ENCODE measurements at places on chromosomes 1 and 21. TPM values are rescaled to one million over a fixed set of nuclear protein-coding genes. Genes with fewer than 3 reads are reported as not detected.

- DNase-seq: peak; percentile 82
Measured at GRCh38 chr1:39639305-39640130, at the start of gene HEYL. Gene HEYL (minus strand): TSS chr1:39639643. CDS start chr1:39639625, 18 bp downstream.

DNA sequence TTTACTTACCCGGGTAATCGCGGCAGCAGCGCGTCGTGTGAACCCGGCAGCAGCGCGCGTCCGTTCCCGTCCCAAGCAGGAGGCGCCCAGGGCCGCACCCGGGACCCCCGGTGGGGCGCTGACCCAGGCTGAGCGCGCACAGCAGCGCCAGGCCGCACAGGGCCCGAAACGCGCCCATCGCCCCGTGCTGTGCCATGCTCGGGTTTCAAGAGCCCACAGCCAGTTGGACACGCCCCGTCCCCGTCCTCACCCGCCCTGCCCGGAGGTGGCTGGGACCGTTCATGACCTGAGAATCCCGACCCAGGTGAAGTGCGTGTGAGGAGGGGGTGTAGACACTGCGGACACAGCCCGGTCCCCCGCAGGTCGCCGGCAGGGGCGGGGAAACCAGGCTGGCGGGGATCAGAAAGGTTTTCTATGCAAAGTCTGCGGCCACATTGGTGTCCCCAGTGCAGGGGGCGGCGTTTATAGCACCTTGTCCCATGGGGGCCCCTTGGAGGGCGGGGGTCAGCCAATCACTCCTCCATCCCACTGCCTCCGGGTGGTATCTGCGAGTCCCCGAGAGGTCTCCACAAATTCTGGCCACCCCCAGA, at the start of gene TNFRSF18:
TNFRSF18 (minus strand) TSS at position 217 of the 590 bp plus-strand sequence; CDS start at position 196, 21 bp downstream.
- DNase-seq: no peak

GRCh38 chr1:231721436-231721835, 94.8 kb downstream of the DISC1 start:
- no peak for DNase-seq

GRCh38 chr1:109894823-109895719, 15.6 kb upstream of the CSF1 start:
- DNase-seq: no peak

GRCh38 chr1:230752407-230752806, 5.2 kb downstream of the CAPN9 start:
- DNase-seq: no peak

NECTIN4 gene
- 0.88 TPM for total RNA-seq

GRCh38 chr1:240344918-240345317, 253.2 kb downstream of the FMN2 start:
- DNase-seq: no peak

TRIM17 gene
- not detected for total RNA-seq

- DNase-seq: peak; percentile 48
Measured at GRCh38 chr1:39195166-39196111, 9.1 kb upstream of the MACF1 start.

- DNase-seq: no peak
Measured at GRCh38 chr1:157315544-157315943, 177.3 kb upstream of the ETV3 start.

- no peak for DNase-seq
Measured at GRCh38 chr1:223084464-223084866, 58.6 kb downstream of the TLR5 start.

- DNase-seq: no peak
Measured at GRCh38 chr1:226033582-226033981, 28.9 kb upstream of the H3-3A start.

- DNase-seq: no peak
Measured at GRCh38 chr1:28247612-28248272, 11.6 kb upstream of the SESN2 start.

DNA sequence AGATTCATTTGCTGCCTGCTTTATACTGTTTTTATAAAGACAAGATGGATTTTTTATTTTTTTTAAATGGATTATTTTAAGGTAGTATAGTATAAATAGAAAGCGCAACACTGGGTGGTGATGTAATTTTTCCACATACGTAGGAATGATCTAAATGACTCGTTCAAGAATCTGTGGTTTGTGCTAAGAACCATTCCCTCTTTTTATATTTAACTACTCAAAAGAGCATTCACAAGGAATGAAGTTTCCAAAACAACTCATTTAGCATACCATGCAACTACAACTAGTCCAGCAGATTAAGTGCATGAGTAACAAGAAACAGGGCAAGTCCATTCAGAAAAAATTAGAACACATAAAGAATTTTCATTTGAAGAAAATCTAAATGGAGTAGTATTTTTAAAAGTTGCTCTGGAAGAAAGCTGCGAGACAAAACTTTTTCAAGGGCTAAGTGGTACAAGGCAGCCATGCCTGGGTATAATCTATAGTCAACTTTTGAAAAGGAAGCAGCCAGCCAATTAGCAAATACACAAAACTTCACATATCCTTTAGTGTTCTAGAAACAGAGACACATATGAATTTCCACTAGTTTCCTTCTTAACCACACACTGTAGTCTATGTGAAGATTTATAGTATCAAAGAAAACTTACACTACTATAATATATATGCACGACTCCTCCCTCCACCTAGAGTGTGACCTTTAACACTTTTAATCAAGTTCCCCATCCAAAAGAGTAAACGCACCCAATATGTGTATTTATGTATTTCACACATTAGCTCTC, 23.4 kb downstream of the GTF2B start:
- no peak for DNase-seq

GRCh38 chr1:5562769-5563168, 429.5 kb downstream of the NPHP4 start:
- no peak for DNase-seq

FOXO6 gene
- total RNA-seq: not detected

DNA sequence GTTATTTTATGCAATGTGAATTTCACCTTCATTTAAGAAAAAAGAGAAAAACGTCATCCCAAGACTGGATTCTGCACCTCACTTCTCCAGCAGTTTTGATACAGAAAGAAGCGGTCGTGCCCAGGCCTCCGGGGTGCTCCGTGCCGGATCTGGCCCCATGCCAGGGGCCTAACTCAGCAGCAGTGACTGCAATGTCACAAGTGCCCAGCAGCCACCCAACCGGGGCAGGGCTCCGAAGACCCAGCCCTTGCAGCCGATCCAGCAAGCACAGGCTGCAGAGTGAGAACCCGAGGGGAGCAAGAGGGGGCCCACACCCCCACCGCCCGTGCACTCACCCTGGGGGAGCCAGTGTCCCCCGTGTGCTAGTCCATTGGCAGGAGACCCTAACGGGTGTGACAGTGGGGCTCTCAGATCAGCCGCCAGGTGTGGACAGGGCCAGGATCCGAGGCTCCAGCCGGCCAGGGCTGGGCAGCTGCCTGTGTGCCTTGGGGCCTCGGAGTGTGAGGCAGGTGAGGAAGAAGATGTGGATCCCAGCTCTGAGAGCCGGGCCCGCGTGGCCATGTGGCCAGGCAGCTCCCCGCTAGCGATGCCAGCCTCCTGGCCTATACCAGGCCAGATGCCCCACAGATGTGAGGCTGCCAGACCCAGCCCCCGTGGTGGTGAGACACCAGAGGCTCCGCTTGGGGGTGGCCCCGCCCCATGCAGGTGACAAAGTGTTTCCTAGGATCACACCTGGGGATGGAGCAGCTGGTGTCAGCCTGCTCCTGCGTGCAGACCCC, 60.6 kb downstream of the MEGF6 start:
- DNase-seq: no peak

DNA sequence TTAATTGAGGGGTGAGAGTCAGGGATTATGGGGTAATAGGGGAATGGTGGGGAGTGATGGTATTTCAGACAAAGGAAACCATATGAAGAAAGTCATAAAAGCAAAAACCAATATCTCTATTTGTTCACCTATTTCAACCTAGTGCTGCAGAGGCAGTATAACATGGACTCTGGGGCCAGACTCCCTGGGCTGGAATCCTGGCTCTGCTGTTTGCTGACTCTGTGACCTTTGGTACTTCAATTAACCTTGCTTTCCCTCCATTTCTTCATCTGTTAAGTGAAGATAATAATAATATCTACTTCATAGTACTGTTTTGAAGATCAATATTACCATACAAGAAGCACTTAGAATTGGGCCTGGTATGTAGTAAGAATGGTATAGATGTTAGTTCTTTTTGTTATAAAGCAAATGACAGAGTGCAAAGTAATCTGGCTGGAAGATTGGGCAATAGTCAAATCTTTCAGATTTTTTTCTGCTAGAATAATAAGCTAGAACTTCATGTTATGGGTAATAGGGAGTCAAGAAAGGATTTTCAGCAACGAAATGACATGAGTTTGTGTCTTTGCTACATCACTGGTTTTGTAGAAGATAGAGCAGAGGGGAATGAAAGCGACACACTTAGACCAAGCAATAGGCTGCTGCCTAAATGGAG, 9.0 kb downstream of the EPHX4 start:
- no peak for DNase-seq

OR10J1 gene
- not detected for total RNA-seq

- DNase-seq: peak; percentile 28
Measured at GRCh38 chr1:233656032-233656635, 42.2 kb downstream of the KCNK1 start.

PRELP gene
- not detected for total RNA-seq

RHD gene
- not detected for total RNA-seq

DNA sequence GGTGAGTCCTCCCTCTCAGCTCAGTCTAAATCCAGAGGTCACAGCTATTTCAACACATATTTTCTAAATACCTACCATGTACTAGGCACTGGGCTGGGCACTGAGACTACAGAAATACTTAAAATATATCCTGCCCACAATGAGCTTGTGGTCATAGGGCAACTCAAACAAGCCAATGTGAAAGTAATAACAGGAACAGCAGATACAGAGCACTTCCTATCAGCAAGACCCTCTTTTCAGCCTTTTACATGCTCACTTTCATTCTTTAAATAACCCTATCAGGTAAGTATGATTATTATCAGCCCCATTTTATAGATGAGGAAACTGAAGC, 71.9 kb downstream of the CD34 start:
- no peak for DNase-seq

GRCh38 chr1:98119796-98120195, 199.0 kb upstream of the DPYD start:
- DNase-seq: no peak

DNA sequence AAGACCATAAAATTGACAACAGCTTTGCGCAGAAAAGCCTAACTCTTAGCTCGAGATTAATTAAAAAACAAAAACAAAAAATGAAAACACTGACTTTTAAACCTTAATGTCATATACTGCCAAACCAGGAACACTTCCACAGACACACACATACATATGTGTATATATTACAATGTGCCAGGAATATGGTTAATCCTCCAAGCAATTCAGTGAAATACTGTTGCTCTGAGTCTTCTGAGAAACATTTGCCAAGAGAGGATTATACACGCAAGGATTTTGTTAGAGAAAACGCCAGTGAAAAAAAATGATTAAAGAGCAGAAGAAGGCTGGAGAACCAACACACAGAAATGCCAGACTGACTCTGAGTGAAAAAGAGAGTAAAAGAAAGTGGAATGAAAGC, 116.7 kb upstream of the CHRM3 start:
- DNase-seq: no peak

DNA sequence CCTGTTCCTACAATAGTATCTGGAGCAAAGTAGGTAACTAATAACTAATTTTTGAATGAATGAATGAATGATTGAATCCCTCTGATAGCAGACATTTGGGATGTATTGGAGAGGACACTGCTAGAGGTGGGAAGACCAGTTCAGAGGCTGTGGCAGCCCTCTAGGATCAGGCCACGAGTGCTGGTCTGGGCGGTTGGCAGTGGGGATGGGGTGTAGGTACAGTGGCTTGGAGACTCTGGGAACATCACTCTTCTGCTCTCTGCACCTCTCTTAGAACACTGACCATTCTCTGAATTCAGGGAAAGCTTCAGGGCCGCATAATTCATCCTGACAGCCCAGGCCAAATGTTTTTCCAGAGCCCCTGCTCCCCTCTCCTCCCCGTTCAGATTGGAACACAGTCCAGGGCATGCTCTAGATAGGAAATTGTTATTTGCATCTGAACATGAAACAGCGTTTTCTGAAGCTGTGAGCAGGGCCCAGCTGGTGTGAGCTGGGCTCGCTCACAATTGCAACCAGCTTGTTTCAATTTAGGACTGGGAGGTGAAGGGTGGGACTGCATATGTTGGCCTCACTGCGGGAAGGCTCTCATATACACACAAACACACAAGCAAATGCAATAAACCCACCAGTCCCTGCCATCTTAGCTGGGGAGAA, 253.1 kb upstream of the USP24 start:
- no peak for DNase-seq

- peak; percentile 84 for DNase-seq
Measured at GRCh38 chr1:27366113-27366410, 699 bp downstream of the MAP3K6 start.

GRCh38 chr1:69523032-69523431, 44.7 kb upstream of the LRRC7 start:
- no peak for DNase-seq

TMEM269 gene
- total RNA-seq: not detected

DNA sequence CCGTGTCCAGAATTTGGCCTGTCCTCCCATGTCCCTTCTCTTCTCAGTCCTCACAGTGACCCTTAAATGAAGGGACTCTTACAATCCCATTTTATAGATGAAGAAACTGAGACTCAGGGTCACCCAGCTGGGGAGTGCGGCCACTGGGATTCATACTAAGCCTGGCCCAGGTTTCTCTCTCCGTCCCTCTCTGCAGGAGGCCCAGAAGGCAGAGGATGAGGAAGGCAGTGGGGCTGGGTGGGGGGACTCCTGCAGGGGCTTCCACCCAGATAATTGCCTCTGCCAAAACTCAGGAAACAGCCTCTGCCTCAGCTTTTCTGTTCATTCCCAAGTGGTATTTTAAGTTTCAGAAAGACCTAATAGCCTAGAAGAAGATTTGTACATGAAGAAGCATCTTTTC, 299.8 kb downstream of the MATN1 start:
- no peak for DNase-seq

GRCh38 chr1:182260516-182260915, 131.1 kb downstream of the GLUL start:
- DNase-seq: no peak

- DNase-seq: no peak
Measured at GRCh38 chr1:213999732-214000131, 12.0 kb downstream of the PROX1 start.

GRCh38 chr1:197208945-197209344, 59.1 kb upstream of the CRB1 start:
- no peak for DNase-seq

- DNase-seq: no peak
Measured at GRCh38 chr1:14113271-14113670, 413.3 kb downstream of the PRDM2 start.

DNA sequence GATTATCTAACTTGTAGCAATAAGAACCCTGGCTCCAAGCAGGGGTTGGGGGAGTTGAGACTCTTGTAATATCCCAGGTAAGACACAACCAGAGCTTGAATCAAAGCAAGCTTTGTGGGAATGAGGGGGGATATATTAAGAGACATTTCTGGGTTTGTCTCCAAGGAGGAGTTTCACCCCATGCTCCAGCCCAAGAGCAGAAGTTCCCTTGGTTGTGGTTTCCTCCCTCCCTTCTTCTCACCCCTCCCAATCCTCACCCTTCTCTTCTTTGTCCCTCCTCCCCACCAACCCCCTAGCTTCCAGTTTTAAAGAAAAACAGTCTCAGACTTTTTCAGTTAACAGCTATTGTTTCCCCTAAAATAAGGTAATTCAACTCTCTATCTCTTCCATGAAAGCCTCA, 11.9 kb downstream of the TRAF3IP3 start:
- no peak for DNase-seq

- no peak for DNase-seq
Measured at GRCh38 chr1:22545141-22545540, 18.1 kb upstream of the EPHA8 start.

SPATA45 gene
- not detected for total RNA-seq

NR5A2 gene
- total RNA-seq: not detected

- DNase-seq: no peak
Measured at GRCh38 chr1:223716302-223716862, 4.0 kb downstream of the CAPN2 start.

- no peak for DNase-seq
Measured at GRCh38 chr1:232212253-232212652, 417.7 kb downstream of the SIPA1L2 start.

Data from Caki2 (cell line).